Common myeloid progenitor, CD34-positive (primary cell): ENCODE measurements at places on chromosomes 12 and 14.

DNA sequence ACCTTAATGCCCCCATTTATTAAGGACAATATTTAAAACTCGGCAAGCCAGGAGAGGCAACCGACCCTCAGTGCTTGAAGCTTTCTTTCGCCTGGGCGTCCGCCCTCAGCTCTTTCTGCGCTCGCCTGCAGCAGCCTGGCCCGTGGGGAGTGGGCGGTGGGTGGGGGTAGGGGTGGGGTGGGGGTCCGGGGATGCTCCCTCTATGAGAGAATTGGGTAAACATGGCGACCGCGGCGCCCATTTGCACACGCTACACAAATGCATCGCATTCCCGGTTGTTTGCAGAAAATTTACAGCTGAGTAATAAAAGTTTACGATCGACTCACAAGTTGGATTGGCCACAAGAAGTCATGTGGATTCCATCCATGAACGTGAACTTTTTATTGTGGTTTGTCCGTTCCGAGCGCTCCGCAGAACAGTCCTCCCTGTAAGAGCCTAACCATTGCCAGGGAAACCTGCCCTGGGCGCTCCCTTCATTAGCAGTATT lies 7.7 kb downstream of the HOXC8 start:
- DNase-seq = no peak

DNA sequence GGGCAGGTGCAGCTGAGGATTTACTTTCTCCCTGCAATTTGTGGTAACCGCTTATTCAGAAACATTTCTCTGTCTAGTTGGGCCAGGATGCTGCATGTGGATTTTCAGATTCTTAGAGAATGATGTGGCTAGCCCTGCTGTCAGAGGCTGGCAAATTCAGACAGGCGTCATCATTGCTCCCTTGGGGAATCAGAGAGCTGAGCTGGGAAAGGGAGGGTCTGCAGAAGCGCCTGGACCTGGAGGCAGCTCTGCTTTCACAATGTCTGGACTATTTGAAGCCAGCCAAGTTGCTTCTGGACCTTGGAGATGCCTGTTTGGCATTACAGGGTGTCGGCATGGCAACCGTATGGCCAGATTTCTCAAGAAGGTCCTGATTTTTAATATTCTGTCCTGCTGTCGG lies 3.4 kb downstream of the GALNT16 start:
- no peak for DNase-seq

DNA sequence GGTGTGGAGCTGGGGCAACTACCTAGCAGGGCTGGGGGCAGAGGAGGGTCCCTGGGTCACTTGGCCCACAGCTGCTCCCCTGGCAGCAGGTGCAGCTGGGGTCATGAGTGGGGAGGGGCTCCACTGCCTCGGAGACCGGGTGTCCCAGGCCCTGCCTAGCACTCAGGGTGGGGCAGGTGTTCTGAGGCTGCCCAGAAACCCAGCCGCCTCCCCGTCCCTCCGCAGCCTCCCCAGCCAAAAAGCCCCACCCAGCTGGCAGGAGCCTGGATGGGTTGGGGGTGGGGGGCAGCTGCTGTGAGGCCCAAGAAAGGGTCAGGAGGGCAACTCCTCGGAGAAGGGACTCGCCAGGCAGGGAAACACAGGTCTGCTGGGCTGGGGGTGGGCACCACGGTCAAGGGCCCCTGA lies 11.2 kb downstream of the AHNAK2 start:
- DNase-seq = no peak

GRCh38 chr12:52311285-52311648 lies 9.9 kb downstream of the KRT83 start:
- DNase-seq = no peak

- DNase-seq = no peak
Observed at GRCh38 chr12:25794571-25794970, 163.9 kb upstream of the RASSF8 start.
